ENCODE measurements at places on chromosomes 7 and 10.

- DNase-seq, result no peak
These were observed 163.5 kb upstream of the ZMIZ1 start for GRCh38 chr10:78905015-78905956.

- no peak for DNase-seq
These were observed 2.0 kb downstream of the KAZALD1 start for GRCh38 chr10:101063548-101064414.

GRCh38 chr10:70280099-70280498, 3.7 kb downstream of the NPFFR1 start:
- no peak for DNase-seq

DNA sequence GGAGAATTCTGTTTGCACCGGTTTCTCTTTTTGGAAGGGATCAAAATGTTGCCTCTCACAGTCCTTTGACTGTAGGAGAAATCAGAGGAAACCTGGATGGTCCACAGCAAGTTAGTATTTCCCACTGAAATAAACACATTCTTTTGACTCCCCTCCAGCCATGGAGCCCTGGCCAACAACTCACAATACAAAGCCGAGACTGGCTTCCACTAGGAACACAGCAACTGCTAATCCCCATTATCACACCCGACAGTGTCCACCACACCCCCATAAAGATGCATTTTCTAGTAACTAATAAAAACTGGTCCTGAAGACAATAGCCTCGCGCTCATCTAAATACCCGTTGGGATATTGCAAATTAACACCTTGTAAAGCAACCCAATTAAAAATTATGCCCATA, 798 bp upstream of the MACROH2A2 start:
- no peak for DNase-seq

DNA sequence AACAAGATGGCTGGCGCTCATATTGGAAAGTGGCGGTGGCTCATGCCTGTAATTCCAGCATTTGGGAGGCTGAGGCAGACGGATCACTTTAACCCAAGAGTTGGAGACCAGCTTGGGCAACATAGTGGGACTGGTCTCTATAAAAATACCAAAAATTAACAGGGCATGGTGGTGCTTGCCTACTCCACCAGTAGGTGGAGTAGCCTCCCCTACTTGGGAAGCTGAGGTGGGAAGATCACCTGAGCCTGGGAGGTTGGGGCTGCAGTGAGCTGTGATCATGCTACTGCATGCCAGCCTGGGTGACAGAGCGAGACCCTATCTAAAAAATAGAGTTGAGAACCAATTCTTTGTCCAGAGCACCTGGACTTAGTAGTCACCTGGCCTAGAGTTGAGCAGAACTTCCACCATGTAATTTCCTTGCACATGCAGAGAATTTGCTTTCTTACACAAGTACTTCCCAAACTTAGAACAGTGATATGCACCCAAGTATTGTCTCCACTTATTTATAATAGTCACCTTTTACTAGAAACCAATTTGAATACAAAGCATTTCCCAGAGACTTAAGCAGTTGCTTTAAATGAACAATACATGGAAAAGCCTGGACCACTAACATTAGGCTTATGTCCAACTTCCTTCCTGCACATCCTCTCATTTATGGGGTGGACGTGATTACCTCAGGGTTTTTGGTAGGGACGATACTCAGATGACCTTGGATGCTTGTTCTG, 15.9 kb downstream of the LAMB4 start:
- DNase-seq, result no peak

GRCh38 chr10:129760003-129760315, 204.1 kb downstream of the EBF3 start:
- DNase-seq, result no peak

DNA sequence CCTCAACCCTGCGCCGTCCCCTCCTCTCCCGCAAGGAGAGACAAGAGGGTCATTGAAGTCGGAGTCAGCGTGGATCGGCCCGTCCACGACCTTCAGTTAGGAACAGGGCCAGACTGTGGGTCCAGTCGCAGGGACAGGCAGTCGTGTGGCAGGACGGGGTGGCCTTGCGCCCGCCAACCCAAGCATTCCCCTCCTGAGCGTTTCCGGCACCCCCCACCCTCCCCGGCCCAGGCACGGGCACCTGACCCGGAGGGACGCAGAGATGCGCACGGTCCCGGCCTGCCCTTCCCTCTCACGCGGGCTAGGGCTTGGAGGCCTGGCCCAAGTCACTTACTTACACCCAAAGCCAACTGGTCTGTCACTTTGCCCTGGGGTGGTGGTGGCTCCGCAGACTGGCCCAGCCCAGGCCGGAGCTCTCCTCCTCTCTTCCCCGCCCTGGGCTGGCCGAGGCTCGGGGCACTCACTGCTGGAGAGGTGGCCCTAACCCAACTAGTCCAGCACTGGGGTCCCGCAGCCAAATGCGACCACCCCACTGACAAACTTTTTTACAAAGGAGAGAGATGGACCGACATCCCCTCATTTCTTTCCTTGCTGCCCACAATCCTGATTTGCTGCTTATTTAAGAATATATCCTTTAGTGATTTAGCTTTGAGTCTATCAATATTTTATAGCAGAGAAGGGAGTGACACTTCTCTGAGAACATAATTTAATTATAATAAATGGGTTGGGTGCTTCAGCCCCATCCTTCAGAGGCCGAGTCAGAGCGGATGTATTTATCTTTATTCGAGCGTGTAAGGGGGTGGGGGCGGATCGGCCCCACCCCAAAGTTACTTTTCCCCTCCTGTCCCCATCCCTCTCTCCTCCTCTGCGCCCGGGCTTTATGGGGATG, 1.2 kb upstream of the UNCX start:
- DNase-seq, result no peak
